8988T (cell line): ENCODE measurements at places on chromosomes 6 and 20.

GRCh38 chr20:43541214-43541613 is 17.6 kb upstream of the SGK2 start:
- DNase-seq = no peak

GRCh38 chr6:139970591-139970991 is 596.1 kb upstream of the CITED2 start:
- no peak for DNase-seq

GRCh38 chr20:62232770-62233645 is 5.3 kb upstream of the OSBPL2 start:
- no peak for DNase-seq

DNA sequence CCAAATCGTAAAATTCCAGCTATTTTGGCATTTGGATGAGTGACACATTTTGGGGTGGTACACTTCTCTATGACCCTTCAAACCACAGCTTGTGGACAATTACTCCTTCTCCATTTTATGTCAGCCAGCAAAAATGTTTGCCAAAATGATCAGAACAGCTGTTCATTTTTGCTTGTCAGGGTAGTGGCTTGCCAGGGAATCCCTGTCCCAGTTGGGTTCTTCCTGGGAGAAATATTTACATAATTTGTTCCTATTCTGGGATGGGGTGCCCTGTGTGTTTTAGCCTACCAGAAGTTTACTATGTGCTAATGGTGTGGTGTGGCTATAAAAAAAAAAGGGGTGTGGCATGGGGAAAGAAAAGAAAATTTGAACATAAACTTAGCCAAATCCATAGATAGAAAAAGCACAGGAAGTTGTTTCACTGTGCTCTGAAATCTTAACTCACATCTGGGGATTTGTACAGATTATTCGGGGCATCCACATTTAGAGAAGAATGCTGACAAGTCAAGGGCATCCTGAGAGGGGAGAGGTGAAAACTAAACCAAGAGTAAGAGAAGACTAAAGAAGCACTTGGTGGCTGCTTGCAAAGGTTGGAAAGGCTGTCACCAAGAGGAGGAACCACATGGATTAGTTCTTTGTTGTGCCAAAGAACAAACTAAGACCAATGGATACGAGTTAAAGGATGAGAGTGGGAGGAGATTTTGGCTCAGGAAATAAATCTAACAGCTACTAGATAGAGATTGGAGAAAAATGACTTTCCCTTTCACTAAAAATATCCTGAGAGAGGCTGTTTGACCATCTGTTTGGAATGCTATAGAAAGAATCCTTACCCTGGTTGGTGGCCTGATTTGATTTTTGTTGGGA is 55.2 kb upstream of the RBM24 start:
- DNase-seq = no peak

GRCh38 chr6:33748841-33749240 is 2.1 kb upstream of the IP6K3 start:
- DNase-seq = no peak

DNA sequence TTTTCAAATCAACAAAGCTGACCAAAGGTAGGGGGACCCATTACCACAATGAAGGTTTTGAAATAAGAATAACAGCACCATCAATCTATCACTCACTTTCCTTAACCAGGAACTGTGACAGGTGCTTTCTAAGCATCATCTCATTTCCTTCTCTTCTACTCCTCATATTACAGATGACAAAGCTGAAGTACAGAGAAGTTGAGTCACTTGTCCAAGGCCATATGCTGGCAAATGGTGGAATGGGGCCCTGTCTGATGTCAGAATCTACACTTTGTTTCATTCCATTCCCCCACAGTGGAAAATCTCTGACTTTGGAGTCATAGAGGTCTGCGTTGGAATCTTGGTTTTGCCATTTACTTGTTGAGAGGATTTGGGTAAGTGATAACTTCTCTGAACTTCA is 222.5 kb upstream of the LRFN2 start:
- DNase-seq = no peak

- DNase-seq = no peak
These were observed 71.6 kb downstream of the KIF6 start for GRCh38 chr6:39653612-39654011.

DNA sequence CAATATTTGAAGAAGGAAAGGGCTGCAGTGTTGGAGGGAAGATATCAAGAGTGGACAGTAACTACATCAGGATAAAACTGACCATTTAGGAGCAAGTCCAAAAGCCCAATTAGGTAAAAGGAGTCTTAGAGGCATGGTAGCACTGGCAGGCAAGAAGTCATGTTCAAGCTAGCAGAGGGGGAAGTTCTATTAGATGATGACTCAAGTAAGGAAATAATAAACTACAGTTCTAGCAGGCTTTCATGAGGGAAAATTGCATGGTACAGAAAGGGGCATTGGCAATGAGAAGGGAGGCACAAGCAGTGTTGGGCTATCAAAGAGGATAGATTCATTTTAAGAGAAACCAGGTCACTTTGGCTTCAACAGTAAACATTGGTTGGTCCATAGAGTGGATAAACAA is 156.1 kb upstream of the PTPRK start:
- no peak for DNase-seq

- DNase-seq = no peak
These were observed 48.9 kb downstream of the VTA1 start for GRCh38 chr6:142195862-142196541.

DNA sequence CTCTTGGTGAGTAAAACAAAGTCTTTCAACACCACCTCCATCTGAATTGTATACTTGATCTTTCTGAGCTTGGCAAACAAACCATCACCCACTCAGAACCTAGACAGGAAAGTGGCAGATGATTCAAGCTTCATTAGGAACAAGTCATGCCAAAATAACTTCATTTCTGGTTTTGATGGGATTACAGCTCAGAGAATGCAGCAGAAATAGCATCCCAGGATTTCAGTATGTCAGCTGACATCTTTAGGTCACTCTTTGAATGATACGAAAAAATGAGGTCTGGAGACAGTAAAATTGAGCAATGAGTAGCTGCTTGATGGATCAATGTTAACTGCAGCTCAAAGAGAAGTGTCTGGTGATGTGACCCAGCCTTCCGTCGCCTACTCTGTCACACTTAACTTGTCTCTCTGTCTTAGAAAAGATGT is 92.4 kb downstream of the GJA10 start:
- no peak for DNase-seq

DNA sequence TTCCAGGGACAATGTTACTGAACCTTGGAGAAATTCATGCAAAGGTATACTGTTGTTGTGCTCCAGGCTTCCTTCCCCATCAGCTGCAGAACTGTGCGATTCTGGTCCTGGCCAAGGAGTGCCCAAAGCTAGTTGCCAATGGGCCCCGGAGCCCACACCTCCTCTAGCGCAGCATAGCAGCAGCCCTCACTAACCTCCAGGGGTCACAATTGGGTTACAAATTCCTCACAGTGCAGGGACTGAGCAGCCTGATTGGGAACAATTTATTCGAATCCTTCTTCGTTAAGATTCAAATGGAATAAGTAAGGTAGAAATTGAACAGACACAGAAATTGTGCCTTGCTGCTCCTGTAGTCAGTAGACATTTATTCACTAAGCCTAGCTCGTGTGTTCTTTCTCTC is 284.9 kb downstream of the PRKN start:
- DNase-seq = no peak

DNA sequence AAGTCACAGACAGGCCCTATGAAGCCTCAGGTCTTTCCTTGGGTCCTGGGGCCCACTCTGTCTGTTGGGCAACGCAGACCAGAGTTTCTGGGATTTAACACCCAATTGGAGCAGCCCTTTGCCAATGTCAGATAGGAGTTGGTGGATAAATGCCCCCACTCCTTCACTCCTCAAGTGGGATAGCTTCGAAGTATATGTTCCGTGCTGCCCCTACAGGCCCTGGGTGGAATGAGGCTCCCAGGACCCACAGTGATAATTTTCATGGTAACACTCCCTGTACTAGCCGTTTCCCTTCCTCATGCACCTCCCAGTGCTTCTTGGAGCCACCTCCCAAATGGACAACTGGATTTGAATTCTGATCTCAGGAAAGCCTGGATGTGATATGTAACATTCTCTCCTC is 145.4 kb downstream of the FOXA2 start:
- no peak for DNase-seq
